ENCODE measurements at places on chromosomes 16 and 17. TPM values are rescaled to one million over a fixed set of nuclear protein-coding genes. Genes with fewer than 3 reads are reported as not detected.

LITAFD gene
- not detected for polyA plus RNA-seq

AATK gene
- 118 TPM for polyA plus RNA-seq

CPHXL2 gene
- polyA plus RNA-seq = 0.03 TPM

GRCh38 chr17:41772218-41772585 is 14.3 kb downstream of the JUP start:
- DNase-seq = peak; percentile 91

GRCh38 chr17:28335959-28336871 is 654 bp downstream of the TNFAIP1 start:
- DNase-seq = peak; percentile 76

- DNase-seq = peak; percentile 39
Measured at GRCh38 chr16:11328172-11329070, 16.8 kb upstream of the RMI2 start.

- DNase-seq = no peak
Measured at GRCh38 chr16:32116080-32116479, 137.0 kb upstream of the TP53TG3D start.

DNA sequence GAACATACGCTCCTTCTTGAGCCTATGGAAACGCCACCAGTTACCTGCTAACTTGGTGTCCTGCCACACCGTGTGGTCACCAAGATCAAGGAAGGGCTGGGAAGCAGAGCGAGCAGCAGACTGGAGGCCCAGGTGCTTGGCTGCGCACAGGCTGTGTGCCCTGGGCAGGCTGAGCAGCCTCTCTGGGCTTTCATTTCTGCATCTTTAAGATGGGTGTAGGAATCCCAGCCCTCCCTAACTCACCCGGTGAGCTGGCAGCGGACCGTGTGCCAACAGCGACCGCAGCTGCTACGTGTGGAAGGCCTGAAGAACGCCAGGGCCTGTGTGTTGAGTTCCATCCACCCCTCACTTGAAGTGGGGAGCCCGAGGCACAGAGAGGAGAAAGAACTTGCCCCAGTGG is 80.0 kb downstream of the IRF8 start:
- no peak for DNase-seq

DNA sequence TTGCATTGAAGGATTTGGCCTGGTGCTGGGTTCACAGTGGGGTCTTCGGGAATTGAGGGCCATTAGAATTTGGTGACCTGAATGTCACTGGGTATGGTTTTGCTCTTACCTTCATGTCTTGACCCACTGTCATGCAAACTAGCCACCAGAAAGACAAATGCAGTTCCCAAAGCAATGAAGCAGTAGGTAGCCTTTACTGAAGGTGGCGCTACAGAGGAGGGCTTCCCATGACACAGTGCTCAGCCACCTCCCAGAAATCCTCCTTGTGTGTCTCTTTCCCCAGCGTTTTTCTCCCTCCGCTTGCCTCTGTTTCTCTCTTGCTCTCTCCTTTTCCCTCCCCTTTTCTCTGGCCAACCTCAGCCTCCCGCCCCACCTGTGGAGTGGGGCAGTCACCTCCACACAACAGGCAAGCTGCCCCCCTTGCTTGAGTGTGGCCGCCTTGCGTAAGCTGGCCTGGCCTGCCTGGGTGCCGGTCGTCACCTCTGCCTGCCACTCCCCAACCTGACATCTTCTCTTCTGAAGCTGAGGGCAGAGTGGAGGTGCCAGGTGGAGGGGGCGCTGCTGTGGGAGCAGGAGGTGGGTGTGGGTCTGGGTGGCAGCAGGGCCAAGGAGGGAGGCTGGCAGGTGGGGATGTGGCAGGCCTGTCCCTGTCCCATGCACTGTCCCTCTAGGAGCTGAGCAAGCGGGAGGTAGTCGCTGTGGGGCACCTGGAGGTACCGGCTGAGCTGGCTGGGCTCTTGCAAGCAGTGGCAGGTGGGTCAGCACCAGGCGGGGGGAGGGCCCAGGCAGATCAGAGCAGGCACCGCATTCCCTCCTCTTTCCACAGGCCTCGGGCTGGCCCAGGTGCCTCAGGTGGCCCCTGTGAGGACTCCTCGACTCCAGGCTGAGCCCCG is 34.7 kb downstream of the MYO15A start:
- DNase-seq = no peak

DNA sequence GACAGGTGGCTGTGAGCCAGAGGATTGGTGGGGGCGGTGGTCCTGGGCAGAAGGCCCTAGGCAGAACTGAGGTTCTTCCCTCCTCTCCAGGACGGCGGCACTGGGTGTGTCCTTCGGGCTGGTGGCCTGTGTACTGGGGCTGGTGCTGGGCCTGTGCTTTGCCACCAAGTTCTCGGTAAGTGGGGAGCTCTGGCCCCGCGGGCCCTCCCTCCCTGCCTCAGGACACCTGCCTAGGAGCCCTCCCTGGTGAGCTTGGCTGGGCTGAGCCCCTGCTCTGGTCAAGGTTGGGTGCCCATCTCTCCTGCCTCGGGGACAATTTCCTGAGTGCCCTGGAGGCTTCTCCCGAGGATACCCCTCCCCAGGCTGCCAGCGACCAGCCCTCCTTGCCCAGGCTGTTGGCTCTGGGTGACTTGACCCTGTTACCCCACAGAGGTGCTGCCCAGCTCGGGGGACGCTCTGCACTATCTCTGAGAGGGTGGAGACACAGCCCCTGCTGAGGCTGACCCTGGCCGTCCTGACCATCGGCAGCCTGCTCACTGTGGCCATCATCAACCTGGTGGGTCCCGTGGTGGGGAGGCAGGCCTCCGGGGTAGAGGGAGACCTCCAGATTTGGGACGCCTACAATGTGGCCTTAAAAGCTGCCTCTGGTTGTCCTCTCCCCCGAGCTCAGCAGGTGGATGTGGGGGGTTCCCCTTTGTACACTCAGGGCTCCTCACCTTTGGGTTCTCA is 42.0 kb downstream of the ADCY7 start:
- DNase-seq = no peak

DNA sequence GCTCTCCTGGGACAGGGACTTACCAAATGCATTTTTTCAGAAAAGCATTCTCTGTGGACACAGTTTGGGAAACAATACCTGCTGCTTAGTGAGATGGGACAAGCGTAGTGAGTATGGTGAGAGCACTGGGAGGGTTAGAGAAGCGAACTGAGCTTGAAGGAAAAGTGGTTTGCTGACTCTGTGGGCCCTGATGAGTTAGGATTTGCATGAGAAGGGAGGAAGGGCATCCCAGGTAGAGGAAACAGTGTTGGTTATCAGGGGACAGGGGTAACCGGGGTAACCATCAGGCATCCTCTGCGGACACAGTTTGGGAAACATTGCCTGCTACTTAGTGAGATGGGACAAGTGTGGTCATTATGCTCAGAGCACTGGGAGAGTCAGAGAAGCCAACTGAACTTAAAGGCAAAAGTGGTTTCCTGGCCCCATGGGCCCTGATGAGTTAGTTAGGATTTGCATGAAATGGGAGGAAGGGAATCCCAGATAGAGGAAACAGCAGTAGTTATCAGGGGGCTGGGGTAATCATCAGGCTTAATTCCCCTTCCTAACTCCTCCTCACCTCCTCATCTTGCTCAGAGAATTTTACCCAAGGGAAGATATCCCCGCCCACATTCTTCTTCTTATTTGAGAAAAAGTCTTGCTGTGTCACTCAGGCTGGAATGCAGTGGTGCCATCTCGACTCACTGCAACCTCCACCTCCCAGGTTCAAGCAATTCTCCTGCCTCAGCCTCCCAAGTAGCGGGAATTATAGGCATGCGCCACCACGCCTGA is 319.3 kb downstream of the RBFOX1 start:
- DNase-seq = no peak

GRCh38 chr17:17911001-17911613 is 61.1 kb downstream of the TOM1L2 start:
- no peak for DNase-seq
